ENCODE measurements at places on chromosomes 3 and 15. TPM values are rescaled to one million over a fixed set of nuclear protein-coding genes. Genes with fewer than 3 reads are reported as not detected.

The PCLAF gene
- 55.8 TPM for total RNA-seq

The HRG gene
- 0.40 TPM for total RNA-seq

The FAM107A gene
- not detected for total RNA-seq

The TGM4 gene
- 0.14 TPM for total RNA-seq

The AHSG gene
- 0.24 TPM for total RNA-seq

The CDAN1 gene
- total RNA-seq, result 11.3 TPM

DNA sequence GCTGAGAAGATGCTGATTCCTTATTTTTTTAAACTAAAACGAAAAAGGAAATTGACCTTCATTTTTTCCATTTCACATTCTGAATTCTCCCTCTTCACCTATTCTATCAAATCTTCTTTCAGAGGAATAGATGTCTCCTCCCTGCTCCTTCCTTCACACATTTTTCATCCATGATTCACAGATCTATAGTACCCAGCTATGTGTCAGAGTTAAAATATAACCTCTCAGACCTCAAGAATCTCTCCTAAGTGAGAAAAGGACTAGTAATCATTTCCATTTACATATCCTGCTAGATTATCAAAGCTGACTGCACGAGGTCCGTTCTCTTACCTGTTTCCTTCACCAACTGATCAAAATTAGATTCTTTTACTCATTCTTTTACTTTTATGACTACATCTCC lies 1297.6 kb upstream of the ALCAM start:
- peaks cover 24% of the 10 kb centered on the region for H3K4me1 ChIP-seq
- no peak overlapping the region for H3K4me3 ChIP-seq
- no peak for DNase-seq
- peaks cover 6% of the 10 kb centered on the region for H3K36me3 ChIP-seq
- no peaks in the 10 kb centered on the region for H3K27me3 ChIP-seq
- no peak overlapping the region for H3K27ac ChIP-seq

DNA sequence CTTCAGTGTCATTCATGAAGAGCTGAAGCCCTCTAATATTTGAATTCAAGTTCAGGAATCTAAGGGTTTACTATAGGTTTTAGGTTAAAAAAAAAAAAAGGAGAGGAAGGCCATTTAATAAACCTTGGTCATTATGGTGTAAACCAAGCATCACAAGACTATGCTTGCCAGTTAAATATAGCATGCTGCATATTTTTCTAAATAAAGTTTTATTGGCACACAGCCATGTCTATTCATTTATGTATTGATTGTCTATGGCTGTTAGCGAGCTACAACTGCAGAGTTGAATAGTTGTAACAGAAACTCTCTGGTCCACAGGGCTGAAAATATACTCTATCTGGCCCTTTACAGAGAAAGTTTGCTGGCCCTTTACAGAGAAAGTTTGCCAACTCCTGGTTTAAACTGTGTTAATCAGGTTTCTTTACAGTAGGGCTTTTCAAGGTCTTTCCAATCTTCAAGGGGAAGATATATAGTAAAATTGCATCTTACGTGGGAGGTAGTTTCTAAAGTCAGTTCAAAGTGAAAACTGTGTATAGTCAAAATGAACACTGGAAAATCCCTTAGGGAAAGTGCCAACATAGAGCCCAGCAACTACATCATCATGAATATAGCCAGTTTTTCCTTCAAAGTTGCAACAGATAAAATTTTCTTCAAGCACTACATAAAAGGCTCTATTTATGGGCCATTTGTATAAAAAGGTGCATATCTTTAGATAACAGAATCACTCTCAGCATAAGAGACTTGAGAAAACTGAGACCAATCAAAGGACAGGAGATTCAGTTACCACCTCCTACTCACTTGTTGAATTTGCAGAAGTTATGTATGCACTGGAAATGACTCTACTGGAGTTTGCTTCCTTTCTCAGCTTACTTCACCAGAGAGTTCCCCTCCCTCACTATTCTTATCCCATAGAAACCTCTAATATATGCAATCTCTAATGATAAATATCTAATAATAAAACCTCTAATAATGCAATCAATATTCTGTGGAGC lies 49.7 kb upstream of the FRMD4B start:
- DNase-seq, result no peak
- peaks cover 17% of the 10 kb centered on the region for H3K4me1 ChIP-seq
- no peaks in the 10 kb centered on the region for H3K27me3 ChIP-seq
- H3K27ac ChIP-seq, result no peak overlapping the region
- H3K36me3 ChIP-seq, result no peaks in the 10 kb centered on the region

DNA sequence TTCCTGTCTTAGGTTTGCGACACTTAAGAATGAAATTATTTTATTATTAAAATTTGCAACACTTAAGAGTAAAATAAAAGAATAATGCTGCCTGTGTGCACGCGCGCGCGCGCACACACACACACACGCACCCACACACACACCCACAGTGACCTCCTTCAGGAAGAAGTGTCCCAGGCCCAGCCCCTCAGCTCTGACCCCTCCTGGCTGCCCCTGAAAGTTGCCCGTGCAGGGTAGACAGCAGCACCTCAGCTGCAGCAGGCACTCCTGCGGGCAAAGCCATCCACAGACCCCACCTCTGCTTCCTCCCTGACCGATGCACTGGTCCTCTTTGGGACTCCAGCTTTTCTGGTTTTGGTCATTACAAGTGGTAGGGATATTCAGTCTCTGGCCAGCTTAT lies 478.2 kb downstream of the NTRK3 start:
- H3K4me3 ChIP-seq, result no peak overlapping the region
- no peak overlapping the region for H3K27ac ChIP-seq

- H3K4me1 ChIP-seq, result no peaks in the 10 kb centered on the region
- peak overlapping the region; percentile 98 for H3K27ac ChIP-seq
- H3K36me3 ChIP-seq, result peaks cover 37% of the 10 kb centered on the region
- peak overlapping the region; percentile 85 for H3K4me3 ChIP-seq
- DNase-seq, result no peak
Observed at GRCh38 chr3:100402256-100402655, 917 bp downstream of the LNP1 start.

DNA sequence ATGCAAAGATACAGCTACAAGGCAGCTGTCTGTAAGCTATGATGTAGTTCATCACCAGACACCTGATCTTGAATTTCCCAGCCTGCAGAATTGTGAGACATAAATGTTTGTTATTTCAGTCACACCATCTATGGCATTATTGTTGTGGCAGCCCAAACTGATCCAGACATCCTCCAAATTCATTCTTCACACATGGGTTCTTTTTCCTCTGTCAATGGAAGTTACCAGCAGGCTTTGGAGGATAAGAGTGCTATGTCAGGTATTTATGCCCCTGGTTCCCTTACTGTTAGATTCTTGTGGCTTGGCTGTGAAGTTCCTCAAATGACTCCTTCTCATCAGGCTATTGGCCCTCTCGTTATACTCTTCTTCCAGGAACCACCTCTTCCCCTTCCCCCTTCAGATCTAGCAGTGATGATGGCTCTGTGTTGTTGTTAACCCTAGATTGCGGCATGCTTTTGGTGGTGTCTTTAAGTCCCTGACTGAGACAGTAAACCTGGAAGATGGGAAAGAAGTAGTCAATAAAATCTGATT lies 91.0 kb upstream of the CHMP2B start:
- no peak overlapping the region for H3K27ac ChIP-seq
- no peak for DNase-seq
- no peaks in the 10 kb centered on the region for H3K4me1 ChIP-seq
- no peaks in the 10 kb centered on the region for H3K27me3 ChIP-seq

DNA sequence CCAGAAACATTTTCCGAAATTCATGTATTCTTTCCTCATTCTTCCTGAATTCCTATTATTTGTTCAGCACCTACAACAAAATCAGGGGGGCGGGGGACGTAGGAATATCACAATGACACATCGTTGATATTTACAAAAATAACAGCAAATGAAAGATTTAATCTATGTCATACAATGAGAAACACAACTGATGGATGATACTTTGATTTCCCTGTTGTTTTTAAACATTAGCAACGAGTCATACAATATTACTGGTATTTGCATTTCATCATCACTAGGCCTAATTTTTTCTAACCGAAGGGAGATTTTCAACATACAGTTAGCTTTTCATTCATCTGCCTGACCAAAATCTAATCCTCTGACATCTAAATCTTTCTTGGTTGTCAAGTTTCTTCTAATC lies 45.3 kb upstream of the INO80 start:
- no peak overlapping the region for H3K27ac ChIP-seq
- DNase-seq, result no peak

DNA sequence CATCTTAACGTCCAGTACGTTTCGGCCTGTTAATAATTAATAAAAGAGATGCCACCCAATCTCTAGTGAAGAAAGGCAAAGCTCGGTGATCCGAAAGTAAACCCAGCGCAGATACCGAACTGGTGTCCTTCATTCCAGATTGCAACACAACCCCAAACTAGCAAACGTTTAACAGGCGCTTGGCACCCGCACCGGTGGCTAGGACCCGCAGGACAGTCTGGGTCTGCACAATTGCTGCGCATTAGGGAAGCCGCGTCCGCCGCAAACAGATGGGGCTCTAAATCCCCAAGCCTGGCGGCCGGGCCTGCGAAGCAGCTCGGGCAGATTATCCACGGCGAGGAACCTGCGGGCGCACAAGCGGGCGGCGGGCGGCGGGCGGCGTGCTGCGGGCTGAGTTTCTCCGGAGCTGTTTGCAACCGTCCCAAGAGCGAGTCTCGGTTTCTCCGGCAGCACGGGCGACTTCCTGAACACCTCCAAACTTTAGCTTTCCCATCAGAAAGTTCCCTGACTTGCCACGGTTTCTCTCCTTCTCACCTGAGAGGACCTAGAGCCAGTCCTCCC lies 112.1 kb upstream of the ICE2 start:
- H3K4me1 ChIP-seq, result peaks cover 6% of the 10 kb centered on the region
- H3K27me3 ChIP-seq, result peaks cover 65% of the 10 kb centered on the region
- peaks cover 23% of the 10 kb centered on the region for H3K36me3 ChIP-seq
- peak overlapping the region; percentile 82 for H3K4me3 ChIP-seq

GRCh38 chr15:38005953-38006808 lies 71.7 kb downstream of the TMCO5A start:
- no peak overlapping the region for H3K27ac ChIP-seq
- no peaks in the 10 kb centered on the region for H3K36me3 ChIP-seq
- no peak overlapping the region for H3K4me3 ChIP-seq
- H3K4me1 ChIP-seq, result no peaks in the 10 kb centered on the region

GRCh38 chr15:65762399-65762798 lies 29.7 kb downstream of the DENND4A start:
- no peak overlapping the region for H3K27ac ChIP-seq
- H3K4me1 ChIP-seq, result peaks cover 14% of the 10 kb centered on the region
- no peaks in the 10 kb centered on the region for H3K27me3 ChIP-seq
- H3K36me3 ChIP-seq, result no peaks in the 10 kb centered on the region
- H3K4me3 ChIP-seq, result no peak overlapping the region
- no peak for DNase-seq

DNA sequence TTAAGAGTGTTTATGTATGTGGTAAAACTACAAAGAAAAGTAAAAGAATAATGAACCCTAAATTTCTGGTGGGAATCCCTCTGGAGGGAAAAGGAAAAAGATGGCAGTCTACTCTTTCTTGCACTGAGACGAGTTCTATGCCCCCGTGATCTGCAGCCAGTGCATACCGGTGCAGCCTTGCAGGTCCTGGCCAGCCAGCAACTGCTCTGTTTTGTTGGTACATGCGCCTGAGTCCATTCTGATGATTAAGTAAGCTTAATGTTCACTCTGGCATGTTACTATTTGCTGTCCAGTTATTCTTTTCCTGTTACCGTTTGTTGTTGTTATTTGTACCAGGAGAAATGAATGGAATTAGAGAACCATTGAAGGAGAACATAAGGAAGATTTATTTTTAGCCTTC lies 95.1 kb upstream of the TMC3 start:
- H3K36me3 ChIP-seq, result no peaks in the 10 kb centered on the region
- no peak overlapping the region for H3K4me3 ChIP-seq
- no peak overlapping the region for H3K27ac ChIP-seq
- no peak for DNase-seq
- H3K4me1 ChIP-seq, result no peaks in the 10 kb centered on the region
- H3K27me3 ChIP-seq, result peaks cover 38% of the 10 kb centered on the region

DNA sequence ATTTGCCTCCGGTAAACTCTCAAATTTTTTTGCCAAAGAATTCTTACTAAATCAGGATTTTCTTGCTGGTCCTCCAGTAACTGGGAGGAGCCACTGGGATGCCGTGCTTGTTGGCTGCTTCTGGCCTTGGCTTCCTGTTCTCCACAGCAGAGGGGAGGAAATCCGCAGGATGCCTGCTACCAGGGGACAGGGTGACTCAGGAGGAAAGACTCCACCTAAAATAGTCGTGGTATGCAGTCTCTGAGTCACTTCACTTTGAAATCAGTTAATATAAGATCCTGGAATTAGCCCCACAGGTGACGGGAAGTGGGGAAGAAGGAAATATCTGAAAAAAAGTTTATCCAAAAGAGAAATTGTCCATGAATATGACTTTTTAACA lies 6.5 kb upstream of the TM4SF18 start:
- DNase-seq, result peak; percentile 97
- no peak overlapping the region for H3K4me3 ChIP-seq
- peaks cover 11% of the 10 kb centered on the region for H3K36me3 ChIP-seq

GRCh38 chr3:133384331-133385027 lies 15.4 kb upstream of the BFSP2 start:
- peak; percentile 86 for DNase-seq
- H3K4me3 ChIP-seq, result no peak overlapping the region
- peaks cover 68% of the 10 kb centered on the region for H3K27me3 ChIP-seq
- H3K36me3 ChIP-seq, result no peaks in the 10 kb centered on the region

GRCh38 chr3:57770009-57770827 lies 14.1 kb downstream of the SLMAP start:
- no peak for DNase-seq
- H3K4me3 ChIP-seq, result no peak overlapping the region
- H3K4me1 ChIP-seq, result peaks cover 14% of the 10 kb centered on the region
- no peak overlapping the region for H3K27ac ChIP-seq
- H3K27me3 ChIP-seq, result no peaks in the 10 kb centered on the region
- H3K36me3 ChIP-seq, result peaks cover 9% of the 10 kb centered on the region

DNA sequence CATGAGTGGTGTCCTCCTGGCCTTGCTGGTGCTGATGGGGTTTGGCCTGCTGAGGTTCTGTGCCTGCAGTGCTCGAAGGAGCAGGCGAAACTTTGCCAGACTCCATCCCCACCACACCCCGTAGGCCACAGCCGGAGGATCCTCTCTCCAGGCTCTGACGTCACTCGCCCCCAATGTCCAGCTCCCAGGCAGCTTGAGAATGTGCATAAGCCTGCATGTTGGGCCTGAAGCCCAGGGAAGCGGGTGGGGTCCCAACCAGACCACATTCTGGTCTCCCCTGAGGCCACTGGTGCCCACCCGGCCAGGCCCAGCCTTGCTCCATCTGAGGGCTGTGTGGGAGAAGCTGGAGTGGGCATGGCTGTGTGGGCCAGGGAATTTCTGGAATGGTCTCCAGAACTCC lies 109.8 kb downstream of the ASB7 start:
- peaks cover 58% of the 10 kb centered on the region for H3K36me3 ChIP-seq
- H3K27ac ChIP-seq, result peak overlapping the region; percentile 98
- peaks cover 74% of the 10 kb centered on the region for H3K4me1 ChIP-seq
- DNase-seq, result no peak
- H3K4me3 ChIP-seq, result no peak overlapping the region
- no peaks in the 10 kb centered on the region for H3K27me3 ChIP-seq

GRCh38 chr15:47422881-47423665 lies 294.2 kb upstream of the SEMA6D start:
- H3K27me3 ChIP-seq, result no peaks in the 10 kb centered on the region
- no peak overlapping the region for H3K27ac ChIP-seq
- no peak for DNase-seq
- no peaks in the 10 kb centered on the region for H3K4me1 ChIP-seq

Data from Calu3 (cell line).